ENCODE measurements at places on chromosomes 1 and 21.

GRCh38 chr21:32381571-32381970 is 11.2 kb downstream of the URB1 start:
- no peak for DNase-seq

GRCh38 chr21:31234936-31235335 is 109.1 kb downstream of the TIAM1 start:
- no peak for DNase-seq

DNA sequence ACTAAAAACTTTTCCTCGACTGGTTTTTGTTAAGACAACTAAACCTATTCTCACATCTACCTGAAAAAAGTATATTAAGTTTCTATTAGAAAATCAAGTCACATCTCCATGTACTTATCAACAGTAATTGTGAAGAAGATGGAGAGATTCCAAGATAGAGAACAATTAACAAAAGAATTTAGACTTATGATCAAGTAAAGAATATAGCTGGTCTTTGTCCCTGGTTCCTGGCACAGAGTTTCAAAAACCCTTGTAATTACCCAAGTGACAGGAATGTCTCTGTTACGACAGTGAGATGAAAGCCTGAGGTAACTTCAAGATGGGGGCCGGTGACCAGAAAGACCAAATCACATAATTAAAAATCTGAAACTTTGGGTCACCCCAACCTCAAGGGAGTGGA is 91.6 kb downstream of the ASH1L start:
- peak; percentile 44 for DNase-seq

DNA sequence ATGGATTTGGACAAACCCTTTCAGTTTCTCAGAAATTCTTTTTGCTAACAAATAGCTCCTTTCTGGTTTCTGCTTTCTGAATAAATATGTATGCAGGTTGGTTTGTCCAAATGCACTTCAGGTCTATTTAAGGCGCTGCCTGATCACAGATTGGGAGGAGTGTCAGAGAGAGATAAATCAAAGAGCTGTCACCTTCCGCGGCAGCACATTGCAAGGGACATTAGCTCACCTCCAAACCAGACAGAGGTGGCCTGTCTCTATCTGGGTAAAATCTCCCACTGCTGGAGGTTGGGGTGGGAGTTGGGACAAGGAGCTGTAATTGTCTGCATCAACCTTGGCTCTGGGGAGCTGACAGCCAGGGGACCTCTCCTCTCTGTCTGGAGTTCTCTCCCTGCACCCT is 25.2 kb downstream of the PRAMEF20 start:
- DNase-seq, result no peak

- DNase-seq, result no peak
Measured at GRCh38 chr1:188762166-188762743, 1715.4 kb downstream of the BRINP3 start.

DNA sequence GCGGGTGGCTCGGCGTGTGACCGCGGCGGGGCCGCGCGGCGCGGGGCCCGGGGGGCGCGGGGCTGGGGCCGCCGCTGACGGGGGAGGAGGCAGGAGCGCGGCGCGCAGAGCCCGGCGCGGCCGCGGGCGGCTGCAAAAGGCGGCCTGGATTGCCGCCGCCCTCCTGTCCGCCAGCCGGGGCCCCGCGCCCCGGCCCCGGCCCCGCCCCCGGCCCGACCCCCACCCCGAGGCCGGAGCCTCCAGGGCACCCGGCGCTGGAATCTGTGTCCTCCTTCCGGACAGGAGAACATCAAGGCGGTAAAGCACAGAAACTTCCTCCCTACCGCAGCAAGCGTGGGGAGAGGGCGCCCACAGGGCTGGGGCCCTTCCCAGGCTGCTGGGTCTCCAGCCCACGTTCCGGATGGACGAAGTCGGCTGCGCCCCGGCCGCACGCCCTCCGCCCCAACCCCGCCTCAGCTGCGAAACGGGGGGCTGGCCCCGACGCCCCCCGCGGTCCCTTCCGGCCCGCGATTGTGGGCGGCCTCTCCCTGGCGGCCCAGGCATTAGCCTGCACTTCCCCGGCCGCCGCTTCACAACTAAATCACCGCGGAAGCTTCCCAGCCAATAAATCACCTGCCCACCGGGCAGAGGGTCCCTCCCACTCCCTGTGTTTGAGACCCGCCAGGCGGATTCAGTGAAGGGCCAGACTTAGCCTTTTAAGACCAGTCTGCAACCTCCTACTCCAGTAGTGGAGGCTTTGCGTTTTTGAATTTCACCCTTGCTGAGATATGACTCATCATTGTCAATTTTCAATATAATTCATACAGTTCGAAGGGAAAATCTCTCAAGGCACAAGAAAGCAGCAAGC is 106.0 kb downstream of the SLC45A1 start:
- DNase-seq, result no peak

GRCh38 chr1:22835636-22836319 is 125.1 kb downstream of the EPHB2 start:
- DNase-seq, result no peak

GRCh38 chr1:200751717-200752116 is 13.0 kb downstream of the CAMSAP2 start:
- DNase-seq, result peak; percentile 21

DNA sequence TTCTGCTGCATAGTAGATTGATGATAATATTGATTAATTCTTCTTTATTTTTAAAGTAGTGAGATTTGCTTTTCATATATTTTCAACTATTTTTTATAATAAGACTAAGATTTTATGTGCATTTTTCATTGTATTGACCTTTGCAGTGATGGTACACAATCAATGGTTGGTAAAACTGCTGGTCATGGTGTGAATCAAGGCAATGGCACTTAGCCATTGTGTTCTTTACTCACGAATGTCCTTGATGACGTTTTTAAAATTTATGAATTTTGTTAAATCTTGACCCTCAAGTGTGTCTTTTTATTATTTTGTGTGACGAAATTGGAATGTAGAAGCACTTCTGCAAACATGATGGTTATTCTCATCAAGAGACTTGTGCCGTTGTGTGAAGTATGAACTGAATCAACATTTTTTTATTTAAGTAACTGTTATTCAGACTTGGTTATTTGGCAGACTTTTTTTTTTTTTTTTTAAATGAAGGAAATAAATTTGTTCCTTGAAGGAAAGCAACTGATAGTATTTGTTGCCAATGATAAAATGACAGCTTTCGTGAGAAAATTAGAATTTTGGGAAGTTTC is 22.6 kb downstream of the CDC73 start:
- no peak for DNase-seq

- no peak for DNase-seq
Measured at GRCh38 chr1:70075761-70076160, 129.6 kb downstream of the LRRC40 start.

DNA sequence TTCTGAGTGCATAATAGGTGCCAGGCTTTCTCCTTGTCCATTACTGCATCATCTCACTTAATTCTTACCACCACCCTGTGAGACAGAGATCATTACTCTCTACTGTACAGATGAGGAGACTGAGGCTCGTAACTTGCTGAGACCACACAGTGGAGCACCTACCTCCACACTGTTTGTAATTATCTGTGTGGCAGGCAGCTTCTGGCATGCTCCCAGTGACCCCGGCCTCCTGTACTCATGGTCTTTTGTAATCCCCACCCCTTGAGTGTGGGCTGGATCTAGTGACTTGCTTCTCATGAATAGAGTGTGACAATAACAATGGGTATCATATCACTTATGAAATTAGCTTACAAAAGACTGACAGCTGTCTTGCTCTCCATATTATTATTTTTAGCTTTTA is 407.3 kb downstream of the MATN1 start:
- no peak for DNase-seq

DNA sequence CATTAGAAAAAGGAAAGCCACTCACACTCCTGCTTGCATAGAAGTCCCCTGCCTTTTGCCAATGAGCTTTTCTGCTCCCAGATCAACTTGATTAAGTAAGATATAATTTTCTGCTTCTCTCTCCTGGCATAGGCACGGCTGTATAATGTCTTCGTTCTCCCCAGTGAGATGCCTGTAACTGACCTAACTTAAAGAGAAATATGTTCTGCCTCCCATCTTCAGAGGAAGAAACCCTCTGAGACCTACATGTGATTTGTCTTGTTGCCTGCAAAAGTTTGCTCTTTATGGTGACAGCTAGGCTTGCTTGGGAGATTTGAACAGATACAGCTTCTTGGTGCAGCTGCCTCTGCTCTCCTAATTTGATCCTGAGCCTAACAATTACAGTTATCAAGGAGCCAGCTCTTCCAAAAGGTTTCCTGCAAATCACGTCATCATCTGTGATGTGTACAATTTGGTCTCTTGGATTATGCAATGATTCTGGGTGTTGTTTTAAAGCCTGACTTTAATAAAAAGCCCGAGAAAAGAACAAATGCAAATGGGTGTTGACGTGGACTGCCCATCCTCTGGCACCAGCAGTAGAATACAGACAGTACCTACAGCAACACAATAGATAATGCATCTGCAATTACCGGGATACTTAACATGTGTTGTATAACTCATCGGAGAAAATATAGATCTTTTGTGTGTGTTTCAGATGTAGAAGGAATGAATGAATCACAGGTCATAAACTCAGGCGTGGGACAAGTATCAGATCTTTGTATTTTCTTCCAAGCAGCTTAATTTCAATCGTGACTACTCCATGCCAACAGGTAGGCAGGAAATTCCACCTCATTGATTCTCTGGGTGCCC is 76.2 kb upstream of the KAZN start:
- DNase-seq, result peak; percentile 44

DNA sequence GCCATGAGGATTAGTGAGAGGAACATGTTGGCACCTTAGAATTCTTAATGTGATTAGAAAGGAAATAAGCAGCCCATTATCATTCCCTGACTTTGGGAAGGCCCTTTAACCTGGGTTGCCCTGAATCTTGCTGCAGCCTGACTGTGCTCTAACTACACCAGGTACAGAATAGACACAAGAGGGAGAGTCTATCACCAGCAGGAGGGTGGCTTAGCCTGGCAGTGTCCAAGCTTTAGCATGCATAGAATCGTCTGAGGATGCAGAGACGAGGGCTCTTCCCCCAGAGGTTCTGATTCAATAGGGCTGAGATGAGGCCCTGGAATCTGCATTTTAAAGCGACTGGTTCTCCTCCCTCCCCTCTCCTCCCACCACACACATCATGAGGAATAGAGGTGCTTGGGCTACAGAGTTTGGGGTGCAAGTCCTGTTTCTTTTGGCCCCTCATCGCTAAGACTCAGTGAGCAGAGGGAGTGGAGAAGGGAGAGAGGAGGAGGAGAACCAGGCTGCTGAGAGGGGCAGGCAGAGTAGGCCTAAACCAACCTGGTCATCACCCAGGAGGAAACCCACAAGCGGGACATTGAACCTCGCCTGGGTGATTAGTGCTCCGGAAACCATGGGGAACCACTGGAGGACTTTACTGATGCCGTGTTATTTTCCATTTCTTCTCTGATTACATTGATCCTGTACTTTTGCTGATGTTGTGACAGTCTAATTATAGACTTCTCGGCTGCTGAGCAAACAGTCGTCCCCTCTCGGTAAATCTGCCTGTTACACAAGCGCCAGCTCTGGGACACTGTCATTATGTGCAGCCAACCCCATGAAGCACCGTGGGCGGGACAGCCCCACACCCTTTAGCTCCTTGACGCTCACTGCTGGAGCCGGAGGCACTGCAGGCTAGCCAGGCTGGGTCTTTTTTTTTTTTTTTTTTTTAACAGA is 6.3 kb upstream of the TENT5C start:
- no peak for DNase-seq

DNA sequence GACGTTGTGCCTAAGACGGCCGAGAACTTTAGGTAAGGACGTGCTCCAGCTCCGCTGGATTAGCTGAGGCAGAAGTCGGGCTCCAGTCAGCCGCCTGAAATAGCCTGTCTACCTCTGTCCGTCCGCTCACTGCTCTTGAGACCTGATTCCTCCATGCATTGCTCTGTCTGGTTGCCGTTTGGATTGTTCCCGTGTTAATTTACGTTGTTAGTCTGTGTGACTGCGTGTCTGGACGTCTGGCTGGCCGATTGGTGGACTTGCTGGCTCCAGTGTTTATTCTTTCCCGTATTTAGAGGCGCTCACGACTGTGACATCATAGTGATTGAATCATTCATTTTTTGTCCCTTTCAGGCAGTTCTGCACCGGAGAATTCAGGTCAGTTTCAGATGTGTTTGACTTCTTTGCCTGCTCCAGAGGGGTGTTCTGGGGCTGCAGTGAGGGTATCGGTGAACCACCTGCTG is 684 bp downstream of the PPIH start:
- DNase-seq, result no peak

DNA sequence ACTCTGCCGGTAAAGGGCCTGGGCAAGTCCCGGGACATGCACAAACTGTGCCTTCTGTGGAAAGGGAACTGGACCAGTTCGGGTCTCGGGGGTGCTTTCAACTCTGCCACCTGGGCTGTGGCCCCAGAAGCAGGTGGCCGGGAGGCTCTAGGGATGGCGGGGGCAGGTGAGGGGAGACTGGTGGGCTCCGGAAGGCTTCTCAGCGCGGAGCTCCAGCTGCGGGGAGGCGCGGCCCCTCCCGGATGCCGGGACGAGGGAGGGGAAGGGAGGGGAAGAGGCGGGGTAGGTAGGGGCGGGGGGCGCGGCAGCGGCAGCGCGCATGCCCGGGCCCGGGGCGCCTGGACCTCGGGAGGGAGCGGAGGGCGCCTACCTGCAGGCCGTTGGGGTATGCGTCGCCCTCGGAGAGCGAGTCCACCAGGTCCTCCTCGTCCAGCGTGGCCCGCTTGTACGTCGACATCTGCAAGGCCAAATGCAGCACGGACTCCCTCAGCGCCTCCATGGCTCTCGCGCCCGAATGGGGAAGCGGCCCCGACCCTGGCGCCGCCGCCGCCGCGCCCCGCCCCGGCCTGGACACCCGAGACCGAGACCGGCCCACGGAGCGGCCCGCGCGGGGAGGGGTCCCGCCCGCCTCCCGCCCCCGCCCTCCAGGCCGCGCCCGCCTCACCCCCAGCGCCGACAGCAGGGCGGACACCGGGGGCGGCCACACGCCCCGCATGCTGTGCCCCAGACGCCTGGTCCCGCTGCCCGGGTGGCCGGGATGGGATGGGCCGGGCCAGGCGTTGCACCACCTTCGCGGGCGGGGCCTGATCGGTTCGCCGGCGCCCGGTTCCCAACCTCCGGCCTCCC is at the start of gene ECE1:
Gene ECE1 (minus strand): TSS at position 764 of the 846 bp plus-strand sequence. CDS start 49 bp downstream, at position 715.
- DNase-seq, result no peak

- no peak for DNase-seq
Measured at GRCh38 chr1:228889289-228889688, 154.0 kb downstream of the RHOU start.

DNA sequence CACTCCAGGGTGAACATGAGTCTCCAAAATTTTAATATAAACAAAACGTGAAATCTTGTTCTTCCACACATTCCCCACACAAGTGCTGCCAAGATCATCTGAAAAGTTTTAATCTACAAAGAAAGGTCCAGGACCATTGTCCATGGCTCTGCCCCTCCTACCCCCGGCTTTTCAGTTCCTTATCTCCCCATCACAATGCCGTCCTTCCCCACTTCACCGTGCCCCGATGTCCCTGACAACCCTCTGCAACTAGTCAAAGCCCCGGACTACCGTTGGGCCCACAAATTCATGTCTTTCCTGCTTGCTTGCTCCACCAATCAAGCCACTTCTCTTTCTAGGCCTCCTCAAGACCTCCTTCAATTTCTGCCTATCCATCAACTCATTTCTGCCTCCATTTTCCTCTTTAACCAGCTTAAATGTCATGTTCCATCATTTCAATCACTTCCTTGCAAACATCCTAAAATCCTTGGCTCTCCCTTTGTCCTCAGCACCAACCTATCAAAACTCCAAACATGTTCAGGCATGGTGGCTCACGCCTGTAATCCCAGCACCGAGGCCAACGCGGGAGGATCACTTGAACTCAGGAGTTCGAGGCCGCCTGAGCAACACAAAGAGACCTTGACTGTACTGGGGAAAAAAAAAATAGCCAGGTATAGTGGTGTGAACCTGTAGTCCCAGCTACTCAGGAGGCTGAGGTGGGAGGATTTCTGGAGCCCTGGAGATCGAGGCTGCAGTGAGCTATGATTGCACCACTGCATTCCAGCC is 14.0 kb upstream of the BMP8B start:
- DNase-seq, result no peak
